ENCODE measurements at places on chromosomes 16 and 17.

GRCh38 chr16:49937886-49938285 is 82.0 kb upstream of the ZNF423 start:
- no peak for DNase-seq

DNA sequence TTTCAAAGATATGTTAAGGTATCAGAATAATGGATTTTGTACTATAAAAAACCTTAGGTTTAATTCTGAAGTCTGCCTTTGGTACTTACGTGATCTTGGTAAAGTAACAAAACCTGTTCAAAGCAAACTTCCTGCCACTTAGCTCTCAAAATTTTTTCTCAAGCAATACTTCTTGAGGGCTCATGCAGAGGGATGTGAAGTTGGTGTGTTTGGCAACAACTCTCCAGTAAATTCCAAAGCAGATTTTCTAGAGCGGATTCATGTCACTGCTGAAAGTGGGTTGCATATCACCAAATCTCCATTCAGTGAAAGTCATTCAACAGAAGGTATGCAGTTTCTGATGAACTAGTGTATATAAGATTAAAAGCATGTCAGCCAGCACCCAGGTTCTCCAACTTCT is 856.7 kb downstream of the CDH8 start:
- no peak for DNase-seq

DNA sequence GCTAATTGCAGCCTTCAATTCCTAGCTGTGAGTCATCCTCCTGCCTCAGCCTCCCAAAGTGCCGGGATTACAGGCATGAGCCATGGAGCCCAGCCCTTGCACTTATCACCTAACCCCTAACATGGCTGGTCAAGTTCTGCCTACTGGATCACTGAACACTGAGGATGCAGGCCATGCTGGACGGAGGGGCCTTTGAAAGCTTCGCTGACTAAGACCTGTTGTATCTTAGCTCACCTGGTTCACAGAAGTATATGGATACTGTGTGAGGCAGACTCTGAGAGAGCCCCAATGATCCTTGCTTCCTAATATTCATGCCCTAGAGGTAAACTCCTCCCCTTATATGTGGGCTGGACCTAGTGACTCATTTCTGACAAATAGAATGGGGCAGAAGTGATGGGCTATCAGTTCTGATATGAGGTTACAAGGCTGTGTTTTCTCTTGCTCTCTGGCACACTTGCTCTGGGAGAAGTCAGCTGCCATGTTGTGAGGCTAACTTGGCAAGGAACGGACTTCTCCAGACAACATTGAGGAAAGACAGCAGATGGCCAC is 11.7 kb upstream of the TMIGD1 start:
- DNase-seq = peak; percentile 28

DNA sequence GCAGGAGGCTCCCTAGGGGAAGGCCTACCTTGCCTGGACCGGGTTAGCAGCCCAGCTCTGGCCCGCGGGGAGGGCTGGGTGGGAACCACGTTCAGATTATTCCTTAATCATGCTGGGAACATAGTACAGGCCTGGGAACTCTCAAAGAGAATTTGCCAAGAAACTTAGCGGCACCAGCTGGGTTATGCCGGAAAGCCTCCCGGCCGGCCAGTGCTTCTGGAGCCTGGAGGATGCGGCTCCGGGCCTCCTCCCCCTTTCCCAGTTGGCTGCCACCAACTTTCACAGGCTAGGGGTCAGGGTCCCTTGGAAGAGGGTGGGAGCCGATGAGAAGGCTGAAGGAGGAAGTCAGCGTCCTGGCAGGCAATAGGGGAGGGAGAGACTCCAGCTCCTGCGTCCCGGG is 10.8 kb downstream of the NGFR start:
- DNase-seq = no peak

DNA sequence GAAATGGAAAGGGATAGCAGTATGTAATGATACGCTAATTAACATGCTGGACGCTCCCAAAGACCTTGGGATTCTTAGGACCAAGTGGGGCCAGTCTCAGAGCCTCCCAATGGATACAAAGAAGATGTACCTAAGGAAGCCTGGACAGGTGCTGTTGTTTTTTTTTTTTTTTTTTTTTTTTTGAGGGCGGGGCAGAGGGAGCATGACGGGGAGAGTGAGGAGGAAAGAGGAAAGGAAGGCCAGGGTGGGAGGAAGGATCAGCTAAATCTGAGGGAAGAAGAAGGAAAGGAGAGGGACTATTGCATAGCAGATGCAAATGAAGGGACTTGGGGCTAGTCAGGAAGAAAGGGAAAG is 2.5 kb downstream of the VAMP2 start:
- DNase-seq = no peak

- DNase-seq = no peak
Observed at GRCh38 chr16:88665148-88665547, 2.3 kb upstream of the MVD start.
